Activated T-cell treated with anti-CD3 and anti-CD28 coated beads for 1 hour (primary cell): ENCODE measurements at places on chromosomes 4 and X.

GRCh38 chr4:5788144-5788543 is 77.1 kb downstream of the EVC start:
- DNase-seq = no peak

GRCh38 chr4:88817740-88818139 is 120.1 kb upstream of the NAP1L5 start:
- DNase-seq = no peak

DNA sequence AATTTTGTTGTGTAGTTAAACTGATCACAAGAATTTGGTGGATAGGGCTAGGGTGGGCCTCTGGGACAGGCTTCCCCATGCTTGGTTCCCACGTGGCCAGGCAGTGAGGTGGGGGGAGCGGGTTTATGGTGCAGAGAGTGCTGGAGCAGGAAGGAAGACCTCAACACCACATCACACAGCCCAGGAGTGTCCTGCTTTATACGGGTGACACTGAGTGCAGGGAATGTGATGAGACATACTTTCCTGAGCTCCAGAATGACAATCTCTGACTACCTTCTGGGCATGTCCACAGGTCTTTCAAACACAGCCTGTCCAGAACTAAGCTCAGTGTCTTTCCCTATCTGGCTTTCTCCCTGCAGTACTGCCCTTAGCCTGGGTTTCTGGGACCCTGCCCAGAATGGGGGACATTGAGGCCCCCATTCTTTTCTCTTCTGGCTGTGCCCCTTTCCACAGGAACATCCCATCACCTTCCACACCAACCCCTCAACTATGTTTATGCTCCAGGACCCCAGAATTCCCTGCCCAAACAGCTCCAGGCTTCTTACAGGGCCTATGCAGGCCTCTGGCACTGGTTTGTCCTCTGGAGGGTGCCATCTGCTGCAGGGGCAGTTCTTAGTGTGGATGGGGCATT is 36.5 kb upstream of the RASL11B start:
- no peak for DNase-seq

- no peak for DNase-seq
These were observed 387.3 kb downstream of the SPRY1 start for GRCh38 chr4:123783921-123784320.

DNA sequence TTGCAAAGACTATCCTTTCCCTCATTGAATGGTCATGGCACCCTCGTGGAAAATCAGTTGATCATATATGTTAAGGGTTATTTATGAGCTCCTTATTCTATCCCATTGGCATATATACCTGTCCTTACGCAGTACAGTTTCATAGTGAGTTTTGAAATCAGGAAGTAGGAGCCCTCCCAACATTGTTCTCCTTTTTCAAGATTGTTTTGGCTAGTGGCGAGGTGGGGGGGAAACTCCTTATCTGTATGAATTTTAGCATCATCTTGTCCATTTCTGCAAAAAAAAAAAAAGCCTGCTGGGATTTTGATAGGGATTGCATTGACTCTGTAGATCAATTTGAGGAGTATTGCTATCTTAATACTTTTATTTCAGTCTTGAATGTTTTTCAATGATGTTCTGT is 2.5 kb upstream of the USP9X start:
- DNase-seq = no peak

DNA sequence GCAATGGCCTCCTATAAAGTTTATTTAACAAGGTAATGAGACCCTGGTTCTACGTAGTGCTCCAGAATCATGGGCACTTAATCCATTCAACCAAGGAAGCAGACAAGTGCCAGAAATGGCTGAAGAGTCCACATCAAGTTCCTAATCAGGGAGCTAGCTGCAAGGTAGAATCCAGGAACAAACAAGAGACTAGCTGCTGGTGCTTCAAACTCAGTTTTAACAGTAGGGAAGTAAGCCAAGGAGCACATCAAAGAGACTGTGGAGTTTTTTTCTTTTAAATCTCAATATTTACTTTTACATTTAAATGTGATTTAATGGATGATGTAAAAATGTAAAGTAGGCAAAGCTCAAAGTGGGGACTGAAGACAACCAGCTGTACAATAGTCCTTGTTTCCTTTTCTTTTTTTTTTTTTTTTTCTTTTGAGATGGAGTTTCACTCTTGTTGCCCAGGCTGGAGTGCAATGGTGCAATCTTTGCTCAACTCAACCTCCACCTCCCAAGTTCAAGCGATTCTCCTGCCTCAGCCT is 630.4 kb downstream of the CCSER1 start:
- DNase-seq = no peak

DNA sequence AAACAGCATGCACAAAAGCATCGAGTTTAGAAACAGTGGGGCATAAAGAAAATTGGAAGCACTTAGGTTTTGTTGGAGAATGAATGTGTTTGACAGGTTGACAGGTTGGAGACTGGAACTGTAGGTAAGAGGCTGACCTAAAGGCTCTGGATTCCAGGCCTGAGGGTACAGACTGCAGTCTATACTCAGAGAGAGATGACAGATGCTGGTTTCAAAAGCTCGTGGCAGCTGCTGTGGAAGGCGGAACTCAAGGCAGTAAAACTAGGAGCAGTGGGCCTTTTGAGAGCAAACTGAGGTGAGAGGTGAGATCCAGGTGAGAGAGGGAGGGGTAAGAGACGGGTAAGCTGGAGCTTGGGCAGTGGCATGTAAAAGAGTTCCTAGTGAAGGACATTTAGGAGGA is 415.2 kb downstream of the TRIML1 start:
- no peak for DNase-seq

- no peak for DNase-seq
These were observed 78.1 kb upstream of the ADGRA3 start for GRCh38 chr4:22593933-22594332.

DNA sequence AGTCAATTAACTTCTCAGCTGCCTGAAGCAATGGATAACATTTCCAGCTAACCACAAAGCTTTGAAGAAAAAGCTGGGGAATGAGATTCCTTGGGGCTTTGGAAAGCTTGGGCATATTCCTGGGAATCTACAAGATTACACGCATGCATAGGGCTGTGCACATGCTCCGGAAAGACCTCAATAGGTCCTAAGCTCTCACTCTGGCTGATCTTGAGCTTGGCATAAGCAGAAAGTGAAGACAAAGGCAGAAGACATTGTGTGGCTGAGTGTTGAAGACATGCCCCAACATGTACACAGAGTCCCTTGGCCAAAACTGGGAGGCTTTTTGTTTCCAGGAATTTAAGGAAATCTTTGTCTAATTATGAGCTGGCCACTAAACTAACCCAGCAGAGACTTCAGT is 31.2 kb downstream of the ATG4A start:
- no peak for DNase-seq

- DNase-seq = no peak
These were observed 443.7 kb downstream of the CENPC start for GRCh38 chr4:67101612-67102011.

GRCh38 chr4:1098311-1098925 is 14.9 kb downstream of the RNF212 start:
- DNase-seq = no peak

GRCh38 chr4:3387154-3387942 is 54.4 kb upstream of the HGFAC start:
- DNase-seq = no peak

- DNase-seq = no peak
These were observed 67.2 kb upstream of the IBSP start for GRCh38 chr4:87732033-87732765.

DNA sequence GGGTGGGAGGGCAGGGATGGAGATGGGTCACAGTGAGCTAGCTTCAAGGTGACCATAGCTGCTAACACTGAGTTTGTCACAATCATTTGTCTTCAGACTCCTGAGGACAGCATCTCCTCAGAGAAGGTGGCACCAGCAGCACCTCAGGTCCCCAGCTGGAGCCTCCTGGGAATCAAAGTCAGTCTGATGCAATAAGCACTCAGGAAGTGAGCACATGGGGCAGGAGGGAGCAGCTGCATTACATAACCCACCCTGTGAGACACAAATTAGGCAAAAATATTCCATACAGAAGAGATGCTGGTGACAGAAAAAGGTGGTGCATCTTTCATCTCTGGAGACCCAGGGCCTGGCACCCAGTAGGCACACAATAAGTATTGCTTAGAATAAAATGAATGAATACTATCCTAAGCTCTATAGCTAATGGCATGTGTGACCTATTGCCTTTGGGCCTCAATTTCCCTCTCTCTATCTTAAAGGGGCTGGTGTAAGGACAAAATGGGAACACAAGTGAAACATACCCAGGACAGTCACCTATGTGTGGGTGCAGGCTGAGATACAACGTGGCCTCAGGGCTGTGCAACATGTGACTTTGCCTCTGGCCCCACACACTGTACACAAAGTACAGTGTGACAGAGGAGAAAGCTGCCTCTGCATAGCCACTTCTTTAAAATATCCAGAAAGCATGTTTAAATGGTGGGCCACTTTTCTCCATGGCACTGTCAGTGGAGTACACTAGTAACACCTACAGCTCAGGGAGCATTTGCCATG is 37.1 kb downstream of the SLC39A8 start:
- DNase-seq = no peak

GRCh38 chr4:77599378-77599777 is 6.2 kb upstream of the CXCL13 start:
- no peak for DNase-seq

DNA sequence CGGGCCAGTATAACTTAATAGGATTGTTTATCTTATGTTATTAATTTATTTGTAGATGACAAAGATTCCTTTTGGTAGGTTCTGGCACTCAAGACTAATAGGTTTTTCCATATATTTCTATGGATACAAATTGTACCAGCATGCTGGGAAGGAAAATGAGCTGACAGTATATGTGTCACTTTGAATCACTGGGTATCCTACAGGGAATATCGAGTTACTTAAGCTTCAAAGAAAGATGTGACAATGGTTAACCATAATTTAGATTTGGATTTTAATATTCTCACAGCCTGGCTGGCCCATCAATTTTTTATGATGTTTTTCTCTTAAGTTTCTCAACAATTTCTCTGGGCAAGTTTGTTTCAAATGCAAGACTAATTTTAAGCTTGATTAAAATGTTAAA is 498.8 kb upstream of the FTHL17 start:
- DNase-seq = no peak

DNA sequence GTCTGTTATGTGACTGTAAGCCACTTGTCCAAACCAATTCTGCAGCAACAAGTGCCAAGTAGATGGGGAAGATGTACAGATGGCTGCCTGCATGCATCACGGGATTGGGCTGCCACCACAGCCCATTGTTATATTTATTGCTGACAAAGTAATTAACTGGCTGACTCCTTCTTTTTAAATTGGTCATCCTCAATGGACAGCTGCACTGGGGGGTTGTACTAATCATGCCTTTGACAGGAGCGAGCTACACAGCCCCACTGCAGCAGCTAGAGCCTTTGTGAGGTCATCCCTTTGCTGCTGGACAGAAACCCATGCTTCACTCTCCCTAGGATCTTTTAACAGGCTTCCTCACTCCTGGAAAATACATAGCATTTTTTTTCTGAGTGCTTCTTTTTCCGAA is 146.7 kb upstream of the CXXC4 start:
- no peak for DNase-seq

GRCh38 chr4:7519638-7520376 is 85.1 kb upstream of the PSAPL1 start:
- no peak for DNase-seq

DNA sequence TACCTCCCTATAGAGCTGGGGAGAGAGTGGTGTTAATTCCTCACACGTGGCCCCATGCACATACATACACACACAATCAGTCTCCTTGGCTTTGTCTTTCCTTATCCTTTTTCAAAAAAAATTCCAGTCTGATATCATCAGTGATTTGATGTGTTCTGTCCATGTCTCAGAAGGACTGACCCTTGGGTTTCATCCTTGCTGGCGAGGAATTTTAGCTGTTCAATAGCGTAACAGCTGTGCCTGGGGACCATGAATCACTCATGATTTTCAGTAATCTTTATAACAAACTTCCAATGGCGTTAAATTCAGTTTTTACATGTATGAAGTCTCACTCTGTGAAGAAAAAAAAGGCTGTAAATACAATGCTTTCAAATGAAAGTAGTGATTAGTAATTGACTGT is 204.6 kb downstream of the RBMX2 start:
- DNase-seq = no peak

DNA sequence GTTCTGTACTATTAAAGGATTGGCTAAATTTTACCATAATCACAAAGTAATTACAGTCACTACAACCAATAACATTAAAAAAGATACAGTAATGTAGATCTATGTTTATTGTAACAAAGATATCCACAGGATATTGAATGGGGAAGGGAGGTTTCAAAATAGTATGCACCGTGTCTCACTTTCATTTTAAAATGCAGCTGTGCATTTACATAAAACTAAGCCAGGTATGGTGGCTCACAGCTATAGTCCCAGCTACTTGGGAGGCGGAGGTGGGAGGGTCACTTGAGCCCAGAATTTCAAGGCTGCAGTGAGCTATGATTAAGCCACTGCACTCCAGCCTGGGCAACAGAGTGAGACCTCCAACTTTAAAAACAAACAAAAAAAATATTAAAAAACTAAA is 8.5 kb downstream of the SRP72 start:
- no peak for DNase-seq

DNA sequence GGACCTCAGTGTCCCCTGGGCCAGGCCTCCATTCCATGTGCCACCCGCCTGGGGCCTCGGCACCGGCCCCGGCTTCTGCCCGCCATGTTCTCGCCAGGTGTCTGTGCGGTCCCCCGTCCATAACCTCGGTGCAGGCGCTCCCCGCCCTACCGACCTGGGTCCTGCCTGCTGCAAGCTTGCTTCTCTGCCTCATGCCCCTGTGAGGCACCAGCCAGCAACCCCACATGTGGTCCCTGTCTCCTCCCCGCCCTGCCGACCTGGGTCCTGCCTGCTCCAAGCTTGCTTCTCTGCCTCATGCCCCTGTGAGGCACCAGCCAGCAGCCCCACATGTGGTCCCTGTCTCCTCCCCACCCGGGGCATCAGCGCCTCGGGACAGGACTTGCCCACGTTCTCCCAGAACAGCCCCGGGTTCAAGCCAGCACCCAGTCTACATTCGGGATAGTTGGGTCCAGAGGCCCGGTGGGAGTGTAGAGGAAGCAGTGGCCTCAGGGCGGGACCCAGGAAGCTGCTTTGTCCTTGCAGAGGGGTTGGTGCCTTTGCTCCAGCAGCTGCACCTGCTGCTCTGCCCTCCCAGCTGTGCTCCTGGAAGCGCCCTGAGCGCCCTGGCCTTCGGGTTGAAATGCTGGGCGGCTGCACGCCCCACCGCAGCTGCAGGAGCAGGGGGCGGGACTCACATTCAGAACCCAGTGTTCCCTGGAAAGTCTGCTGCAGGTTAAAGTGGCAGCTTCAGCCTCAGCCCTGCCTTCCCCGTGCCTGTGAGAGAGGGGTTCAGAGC is 20.1 kb upstream of the UVSSA start:
- DNase-seq = no peak
